Effector CD4-positive, alpha-beta T cell (primary cell): ENCODE measurements at places on chromosomes 5 and 9.

DNA sequence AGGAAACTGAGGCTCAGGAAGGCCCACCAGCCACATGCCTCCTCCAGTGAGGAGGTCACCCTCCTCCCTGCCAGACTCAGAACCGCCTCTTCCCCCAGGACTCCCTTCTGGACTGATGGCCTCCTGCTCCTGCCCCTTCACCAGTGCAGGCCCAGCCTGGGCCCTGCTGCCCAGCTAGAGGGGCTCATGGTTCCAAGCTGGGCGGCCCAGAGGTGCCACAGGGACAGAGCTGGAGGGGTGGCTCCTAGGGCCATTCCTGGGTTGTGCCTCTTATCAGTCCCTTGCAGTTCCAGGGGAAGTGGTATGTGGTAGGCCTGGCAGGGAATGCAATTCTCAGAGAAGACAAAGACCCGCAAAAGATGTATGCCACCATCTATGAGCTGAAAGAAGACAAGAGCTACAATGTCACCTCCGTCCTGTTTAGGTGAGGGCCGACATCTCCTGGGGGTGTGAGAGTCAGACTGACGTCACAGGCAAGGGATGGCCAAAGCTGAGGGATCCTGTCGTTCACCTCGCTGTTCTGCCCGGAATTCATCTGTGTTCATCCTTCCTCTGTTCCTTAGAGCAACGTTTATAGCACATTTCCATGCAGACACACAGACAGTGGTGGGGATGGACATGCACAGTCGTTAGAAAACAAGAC, 819 bp downstream of the LCN2 start:
- no peak for DNase-seq

DNA sequence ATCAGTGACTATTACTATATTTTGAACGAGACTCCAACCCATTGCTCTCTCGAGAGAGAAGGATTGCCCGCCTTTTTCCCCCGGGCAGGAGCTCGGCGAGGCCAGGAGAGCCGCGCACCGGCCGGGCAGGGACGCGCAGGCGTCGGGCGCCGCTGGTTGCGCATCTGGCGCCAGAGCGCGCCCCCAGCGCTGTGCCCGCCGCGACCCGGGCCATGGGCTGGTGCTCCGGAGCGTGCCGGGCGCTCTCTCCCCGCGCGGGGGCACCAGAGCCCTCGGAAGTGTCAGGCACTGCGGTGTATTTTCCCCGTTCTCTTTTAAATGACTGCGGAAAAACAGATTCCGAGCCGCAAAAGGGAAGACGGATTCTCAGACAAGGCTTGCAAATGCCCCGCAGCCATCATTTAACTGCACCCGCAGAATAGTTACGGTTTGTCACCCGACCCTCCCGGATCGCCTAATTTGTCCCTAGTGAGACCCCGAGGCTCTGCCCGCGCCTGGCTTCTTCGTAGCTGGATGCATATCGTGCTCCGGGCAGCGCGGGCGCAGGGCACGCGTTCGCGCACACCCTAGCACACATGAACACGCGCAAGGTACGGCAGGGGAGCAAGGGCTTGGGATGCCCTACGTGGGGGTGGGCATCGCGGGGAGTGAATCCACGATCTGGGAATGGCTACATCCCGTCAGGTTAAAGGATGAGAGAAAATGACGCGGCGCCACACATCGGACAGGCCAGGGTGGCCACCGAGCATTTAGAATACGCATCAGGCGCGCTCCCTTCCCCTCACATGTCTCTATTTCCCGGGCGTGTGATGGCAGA, 1.1 kb upstream of the NTRK2 start:
- DNase-seq: no peak

DNA sequence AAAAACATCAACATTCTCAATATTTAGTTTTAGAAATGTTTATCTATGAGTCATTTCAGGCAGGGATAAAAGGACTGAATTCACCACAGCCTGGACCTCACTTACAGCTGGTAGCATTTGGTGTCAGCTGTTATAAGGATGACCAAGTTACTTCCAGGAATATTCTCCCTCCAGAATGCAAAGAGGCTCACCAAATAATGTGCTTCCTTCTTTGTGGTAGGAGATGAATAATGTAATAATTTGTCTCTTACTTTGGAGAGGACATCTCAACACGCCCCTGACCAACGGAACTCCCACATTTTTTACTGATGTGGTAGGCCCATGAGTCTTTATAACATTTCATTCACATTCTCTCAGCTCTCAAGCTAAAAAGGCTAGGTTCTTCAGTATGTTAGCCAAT, 825.9 kb upstream of the GRAMD2B start:
- DNase-seq: no peak

GRCh38 chr9:91273853-91274552, 87.7 kb downstream of the AUH start:
- no peak for DNase-seq

GRCh38 chr5:108320231-108320630, 61.7 kb downstream of the FBXL17 start:
- DNase-seq: no peak

GRCh38 chr9:121266906-121267650, 884 bp upstream of the GSN start:
- no peak for DNase-seq

DNA sequence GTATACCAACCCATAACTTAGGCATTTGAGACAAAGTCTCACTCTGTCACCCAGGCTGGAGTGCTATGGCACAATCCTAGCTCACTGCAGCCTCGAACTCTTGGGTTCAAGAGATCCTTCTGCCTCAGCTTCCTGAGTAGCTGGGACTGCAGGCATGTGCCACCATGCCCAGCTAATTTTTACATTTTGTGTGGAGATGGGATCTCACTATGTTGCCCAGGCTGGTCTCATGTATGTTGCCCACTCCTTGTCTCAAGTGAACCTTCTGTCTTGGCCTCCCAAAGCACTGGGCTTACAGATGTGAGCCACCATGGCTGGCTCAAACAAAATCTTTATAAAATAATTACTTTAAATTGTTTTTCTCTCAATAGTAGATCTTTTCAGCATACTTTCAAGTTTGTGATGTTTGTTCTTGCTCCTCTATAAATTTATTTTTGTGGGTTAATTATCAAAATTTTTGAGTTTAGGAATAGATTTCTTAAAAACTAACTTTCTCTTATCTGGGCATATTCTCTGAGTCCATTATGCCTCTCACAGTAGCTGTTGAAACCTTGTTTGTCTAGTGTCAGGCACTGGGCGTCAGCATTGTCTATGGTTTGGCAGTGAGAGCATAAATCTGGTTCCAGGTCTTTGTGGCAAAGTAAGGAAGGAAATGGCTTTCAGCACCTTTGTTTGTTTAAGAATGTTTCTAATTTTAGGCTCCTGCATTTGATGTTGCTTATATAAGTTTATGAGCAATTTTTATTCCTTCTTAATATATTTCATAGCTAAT, 38.7 kb downstream of the NLN start:
- DNase-seq: peak; percentile 31

DNA sequence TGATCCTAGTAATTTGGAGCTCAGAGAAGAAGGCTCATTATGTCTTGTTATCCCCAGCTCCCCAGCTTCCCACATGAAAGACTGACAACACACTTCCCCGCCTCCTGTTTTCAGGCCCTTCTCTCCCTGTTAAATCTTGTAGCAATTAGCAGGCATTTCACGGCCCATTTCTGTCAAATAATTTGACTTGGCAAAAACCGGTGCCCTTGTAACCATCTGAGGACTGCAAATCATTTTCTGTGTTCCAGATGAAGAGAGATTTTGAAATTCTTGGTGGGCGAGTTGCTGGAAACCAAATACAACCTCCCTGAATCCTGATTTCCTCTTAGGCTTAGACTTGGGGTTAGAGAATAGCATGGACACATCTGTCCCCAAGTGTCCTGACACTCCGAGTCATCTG, 109.7 kb downstream of the MSX2 start:
- DNase-seq: no peak

DNA sequence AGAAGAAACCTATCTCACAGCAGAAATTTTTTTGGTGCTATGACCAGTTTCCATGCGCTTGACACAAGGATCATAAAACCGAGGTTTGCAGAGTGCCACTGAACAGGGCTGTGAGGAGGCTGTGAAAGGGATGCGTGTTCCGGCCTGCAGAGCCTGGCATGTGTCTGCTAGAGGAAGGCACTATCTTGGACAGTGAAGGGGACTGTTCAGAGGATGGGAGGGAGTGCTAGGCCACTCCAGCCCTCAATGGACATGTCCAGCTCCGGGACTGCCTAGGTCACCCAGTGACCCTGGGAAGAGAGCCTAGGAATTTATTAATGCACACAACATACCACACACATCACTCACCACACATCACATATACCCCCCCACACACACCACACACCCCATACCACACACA, 275.9 kb downstream of the GADD45G start:
- DNase-seq: no peak

GRCh38 chr9:10443181-10443867, 169.5 kb downstream of the PTPRD start:
- DNase-seq: no peak

GRCh38 chr5:92380069-92380770, 997.1 kb upstream of the ARRDC3 start:
- no peak for DNase-seq

GRCh38 chr9:20863945-20864344, 167.5 kb downstream of the HACD4 start:
- no peak for DNase-seq

DNA sequence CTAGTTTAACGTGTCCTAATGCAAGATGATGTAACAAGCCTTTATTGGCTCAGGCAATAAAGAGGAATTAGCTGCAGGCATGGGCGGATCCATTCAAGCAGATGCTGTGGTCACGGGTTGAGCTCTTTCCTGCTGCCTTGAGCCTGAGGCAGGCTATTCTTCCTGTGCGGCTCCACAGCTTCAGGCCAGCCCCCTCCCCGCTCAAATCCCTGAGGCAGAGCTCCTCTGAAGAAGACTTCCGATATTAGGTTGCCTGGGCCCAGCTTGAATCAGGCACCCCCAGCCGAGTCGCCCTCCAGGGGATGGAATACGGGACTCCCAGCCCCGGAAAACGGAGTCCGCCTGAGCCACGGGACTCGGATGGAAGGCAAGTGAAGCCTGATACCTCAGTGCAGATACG, 95.0 kb upstream of the RUFY1 start:
- no peak for DNase-seq

DNA sequence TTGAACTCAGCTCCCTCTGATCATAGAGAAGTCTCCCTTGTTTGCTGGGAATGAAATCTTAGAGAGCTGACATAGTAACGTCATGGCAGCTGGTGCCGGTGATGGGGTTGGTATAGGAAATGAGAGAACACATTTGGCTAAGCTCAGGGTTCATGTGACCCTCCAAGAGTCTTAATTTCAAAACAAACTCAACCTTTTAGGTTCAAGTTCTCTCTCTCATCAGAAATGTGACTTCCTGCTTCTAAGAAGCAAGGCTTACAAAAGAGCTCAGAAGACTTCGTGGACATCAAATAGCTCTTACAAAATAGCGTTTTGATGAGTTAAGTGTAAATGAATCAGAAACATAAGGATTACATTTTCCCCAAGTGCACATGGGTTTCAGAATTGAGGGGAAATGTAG, 97.3 kb downstream of the PAPPA start:
- DNase-seq: no peak

GRCh38 chr5:139925650-139926640, 117.2 kb downstream of the NRG2 start:
- DNase-seq: no peak

DNA sequence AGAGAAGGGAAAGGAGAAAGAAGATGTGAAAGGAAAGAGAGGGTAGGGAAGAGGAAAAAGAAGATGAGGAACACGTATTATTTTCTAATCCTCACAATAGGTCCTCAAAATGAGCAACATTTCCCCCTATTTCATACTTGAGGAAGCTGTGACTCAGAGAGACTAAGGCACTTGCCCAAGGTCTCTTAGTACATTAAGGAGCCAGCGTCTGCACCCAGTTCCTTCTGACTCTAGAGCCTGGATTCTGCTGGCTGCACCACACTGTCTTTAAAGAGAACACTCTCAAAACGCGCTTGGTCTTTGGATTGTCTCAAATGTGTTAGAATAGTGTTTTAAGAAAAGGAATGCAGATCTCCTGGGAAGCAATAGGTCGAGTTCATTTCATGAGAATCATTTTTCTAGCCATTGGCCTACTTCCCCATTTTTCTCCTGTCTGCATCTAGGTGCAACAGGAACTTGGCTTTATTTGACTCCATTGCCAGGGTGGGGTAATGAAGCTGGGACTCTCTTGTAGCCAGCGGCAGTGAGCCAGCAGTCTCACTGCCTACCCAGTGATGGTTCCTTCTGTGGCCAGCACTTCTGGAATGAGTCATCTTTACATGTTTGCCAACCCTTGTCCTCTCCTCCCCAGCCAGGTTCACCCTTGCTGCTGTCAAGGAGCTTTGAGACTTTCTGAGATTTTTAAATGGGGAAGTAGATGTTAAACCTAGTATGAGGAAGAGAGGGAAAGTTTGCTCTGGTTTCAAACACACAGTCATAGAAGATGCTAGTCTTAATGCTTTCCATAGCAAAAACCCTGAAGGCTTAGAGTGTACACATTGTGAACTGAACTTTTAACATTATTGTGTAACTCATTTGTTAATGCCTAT, 82.7 kb downstream of the DOCK8 start:
- DNase-seq: no peak
